Cardiac muscle cell (in vitro differentiated cells and primary cell): ENCODE measurements at places on chromosomes 13 and 19. TPM values are rescaled to one million over a fixed set of nuclear protein-coding genes. Genes with fewer than 3 reads are reported as not detected.

Gene TEAD2
- total RNA-seq, result 84.3 and 108 TPM in 2 replicates

- DNase-seq, result no peak
These were observed 1075.1 kb upstream of the MIR17HG start for GRCh38 chr13:90272356-90272755.

DNA sequence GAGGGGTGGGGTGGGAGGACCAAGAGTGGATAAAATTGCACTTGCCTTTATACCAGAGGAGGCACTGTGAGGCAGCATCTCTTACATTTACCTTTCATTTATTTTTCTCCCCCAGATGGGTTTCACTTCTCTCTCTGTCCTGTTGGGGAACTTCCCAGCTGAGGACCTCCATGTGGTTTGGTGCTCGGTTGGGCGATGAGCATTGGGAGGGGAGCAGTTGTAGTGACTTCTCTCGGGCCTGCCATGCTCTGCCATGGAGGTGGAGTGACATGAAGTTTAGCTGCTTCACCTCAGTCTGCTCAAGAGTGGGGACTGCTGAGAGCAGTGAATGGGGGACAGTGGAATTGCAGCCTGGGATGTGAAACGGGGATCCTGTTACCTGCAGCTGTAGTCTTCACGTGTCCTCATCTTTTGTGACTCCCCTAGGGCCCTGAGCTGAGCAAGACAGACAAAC is 23.1 kb upstream of the CXCL17 start:
- no peak for DNase-seq

Gene HS6ST3
- total RNA-seq, result 0.39 and 0.81 TPM in 2 replicates

DNA sequence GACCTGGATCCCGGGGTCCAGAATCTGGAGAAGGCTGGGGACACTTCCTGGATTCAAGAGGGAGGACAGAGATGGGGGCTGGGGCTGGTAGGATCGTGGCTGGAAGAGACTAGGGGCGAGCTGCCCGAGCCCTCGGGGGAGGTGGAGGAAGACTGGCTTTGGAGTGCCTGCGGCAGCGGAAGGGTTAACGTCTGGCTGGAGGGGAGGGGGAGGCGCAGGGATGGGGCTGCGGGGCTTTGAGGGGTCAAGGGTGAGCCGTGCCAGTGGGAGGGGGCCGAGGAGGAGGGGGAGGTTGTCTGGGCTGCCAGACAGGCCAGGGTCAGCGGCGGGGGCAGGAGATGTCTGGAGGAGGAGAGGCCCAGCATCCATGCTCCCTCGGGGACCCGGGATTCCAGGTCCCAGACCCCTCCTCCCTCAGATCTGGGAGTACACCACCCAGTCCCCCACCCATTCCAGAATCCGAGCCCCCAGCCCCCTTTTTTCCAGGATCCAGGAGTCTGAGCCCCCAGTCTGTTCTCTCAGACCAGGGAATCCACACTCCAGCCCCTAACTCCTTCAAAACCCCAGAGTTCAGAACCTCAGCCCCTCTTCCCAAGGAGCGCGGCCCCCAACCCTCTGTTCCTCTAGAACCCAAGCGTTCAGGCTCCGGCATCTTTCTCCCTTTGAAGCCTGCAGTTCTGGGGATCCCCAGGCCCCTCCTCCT is 3.2 kb upstream of the SPACA6 start:
- DNase-seq, result peak; percentile 85

DNA sequence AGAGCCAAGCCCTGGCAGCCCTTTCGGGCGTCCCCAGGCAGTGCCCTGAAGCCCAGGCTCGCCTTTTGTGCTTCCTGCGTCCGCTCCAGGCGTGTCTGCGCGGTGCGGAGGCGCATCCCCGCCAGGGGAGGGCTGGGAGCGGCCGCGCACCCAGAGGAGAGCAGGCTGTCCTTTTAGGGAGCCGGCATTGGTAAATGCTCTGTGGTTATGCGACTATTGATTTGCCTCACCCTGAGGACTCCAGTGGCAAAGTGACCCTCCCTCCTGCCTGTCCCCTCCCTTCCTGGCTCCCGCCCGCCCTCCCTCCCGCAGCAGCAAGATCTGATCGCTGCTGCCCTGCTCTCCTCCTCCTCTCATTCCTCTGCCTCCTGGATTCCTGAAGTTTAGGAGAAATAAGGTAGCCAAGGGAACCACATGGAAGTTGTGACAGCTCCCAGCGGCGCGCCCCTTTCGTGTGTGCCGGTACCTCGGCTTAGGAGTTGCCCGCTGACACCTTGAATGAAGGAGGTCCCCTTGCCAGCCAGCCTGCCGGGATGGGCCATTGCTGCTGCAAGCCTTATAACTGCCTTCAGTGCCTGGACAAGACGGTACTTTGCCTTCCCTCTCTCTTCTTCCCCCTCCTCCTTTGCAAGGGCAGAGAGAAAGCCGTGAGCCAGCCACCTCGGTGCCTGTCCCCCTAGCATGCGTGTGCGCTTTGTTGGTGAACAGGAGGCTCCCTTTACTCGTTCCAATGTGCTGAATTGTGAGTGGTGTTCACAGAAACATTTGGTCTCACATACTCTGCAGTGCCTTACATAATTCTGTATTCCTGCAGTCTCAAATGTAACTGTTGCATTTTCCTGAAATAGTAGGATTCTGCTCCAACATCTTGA is 166.9 kb downstream of the SLC7A1 start:
- DNase-seq, result peak; percentile 9

DNA sequence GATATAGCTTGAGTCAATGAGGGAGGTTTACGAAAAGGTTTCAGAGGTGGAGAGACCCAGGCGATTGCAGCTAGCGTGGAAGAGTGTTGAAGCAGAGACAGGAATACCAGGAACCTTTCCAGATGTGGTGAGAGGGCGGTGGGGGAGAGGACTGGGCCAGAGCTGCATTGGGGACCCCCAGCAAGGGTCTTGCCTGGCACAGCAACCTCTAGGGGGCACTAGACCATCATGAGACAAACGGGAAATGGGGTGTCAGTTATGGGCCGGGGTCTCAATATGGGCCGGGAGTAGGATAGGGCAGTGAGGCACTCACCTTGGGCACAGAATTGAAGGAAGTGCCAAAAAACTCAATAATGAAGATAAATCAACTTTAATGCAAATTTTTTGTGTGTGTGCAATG is 2.1 kb upstream of the LRP3 start:
- no peak for DNase-seq

DNA sequence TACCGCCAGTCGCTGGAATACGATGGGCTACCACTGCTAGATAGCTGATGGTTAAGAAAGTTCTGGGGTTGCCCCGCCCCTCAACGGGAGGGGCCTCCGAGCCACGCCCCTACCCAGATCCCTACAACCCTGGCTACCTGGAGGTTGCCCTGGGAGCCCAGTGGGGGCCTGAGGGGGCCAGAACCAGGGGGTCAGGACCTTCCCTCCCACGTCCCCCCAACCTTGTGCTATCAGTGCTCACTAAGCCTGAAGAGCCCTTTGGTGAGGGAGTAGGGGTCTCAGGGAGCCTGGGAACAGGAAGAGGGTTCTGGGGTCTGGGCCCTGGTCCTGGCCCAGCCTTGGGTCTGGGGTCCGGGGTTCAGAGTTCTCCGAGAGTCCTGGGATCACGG is 8.9 kb downstream of the OCEL1 start:
- peak; percentile 52 for DNase-seq

GRCh38 chr13:106619688-106620555 is 52.0 kb upstream of the ARGLU1 start:
- DNase-seq, result peak; percentile 84

DNA sequence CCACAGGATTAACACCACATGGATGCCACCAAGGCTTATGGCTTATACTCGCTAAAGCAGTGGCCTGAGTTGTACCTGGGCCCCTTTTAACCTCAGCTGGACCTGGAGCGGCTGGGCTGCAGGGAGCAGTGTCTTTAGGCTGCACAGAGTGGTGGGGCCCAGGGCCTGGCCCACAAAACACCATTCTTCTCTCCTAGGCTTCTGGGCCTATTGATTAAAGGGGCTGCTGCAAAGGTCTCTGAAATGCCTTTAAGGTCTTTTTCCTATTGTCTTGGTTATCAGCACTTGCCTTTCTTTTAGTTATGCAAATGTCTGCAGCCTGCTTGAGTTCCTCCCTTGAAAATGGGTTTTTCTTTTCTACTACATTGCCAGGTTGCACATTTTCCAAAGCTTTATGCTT is 973.9 kb upstream of the PRR20A start:
- DNase-seq, result no peak
